ENCODE measurements at places on chromosomes 2 and 18.

DNA sequence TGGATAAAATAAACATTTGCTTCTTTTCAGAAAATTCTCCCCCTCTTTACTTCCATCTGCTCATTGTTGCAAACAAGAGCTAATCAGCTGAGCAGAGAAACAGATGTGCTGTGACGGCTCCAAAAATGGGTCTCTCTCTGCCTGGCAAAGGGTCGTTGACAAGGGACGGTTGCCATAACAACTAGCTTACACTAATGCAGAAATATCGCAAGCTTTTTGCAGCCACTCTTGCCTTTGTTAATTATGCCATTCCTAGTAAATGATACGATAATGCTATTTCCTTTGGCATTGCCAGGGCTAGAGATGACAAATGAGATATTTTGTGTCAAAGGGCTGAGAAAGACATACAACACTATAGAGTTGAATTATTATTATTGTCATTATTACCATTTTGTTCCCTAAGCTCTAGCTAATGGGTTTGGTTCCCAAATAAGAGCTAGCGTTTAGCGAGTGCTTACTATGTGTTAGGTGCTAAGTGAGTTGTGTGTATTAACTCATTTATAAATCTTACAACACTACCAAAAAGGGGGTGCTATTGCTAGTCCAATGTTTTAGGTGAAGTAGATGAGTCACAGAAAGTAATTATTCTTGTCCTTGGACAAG is 46.8 kb downstream of the MYO3B start:
- peak; percentile 12 for DNase-seq

DNA sequence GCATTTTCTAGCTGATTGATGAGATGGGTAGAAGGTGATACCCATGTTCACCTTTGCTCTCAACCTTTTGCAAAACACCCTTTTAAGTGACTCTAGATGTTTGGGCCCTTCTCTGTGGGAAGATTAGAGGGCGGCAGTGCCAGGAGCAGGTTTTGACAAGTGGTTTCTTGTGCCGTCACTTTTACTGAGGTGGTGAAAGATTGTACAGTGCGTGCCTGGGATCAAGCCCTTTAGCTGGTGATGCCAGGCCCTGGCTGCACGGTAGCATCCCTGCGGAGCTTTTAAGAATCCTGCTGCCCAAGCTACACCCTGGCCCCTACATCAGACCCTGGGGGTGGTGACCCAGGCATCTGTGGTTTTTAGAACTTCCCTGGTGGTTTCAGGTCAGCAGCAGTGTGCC is 29.1 kb downstream of the MTCL1 start:
- no peak for DNase-seq

- no peak for DNase-seq
These were observed 27.0 kb downstream of the SPEG start for GRCh38 chr2:219461669-219462068.

DNA sequence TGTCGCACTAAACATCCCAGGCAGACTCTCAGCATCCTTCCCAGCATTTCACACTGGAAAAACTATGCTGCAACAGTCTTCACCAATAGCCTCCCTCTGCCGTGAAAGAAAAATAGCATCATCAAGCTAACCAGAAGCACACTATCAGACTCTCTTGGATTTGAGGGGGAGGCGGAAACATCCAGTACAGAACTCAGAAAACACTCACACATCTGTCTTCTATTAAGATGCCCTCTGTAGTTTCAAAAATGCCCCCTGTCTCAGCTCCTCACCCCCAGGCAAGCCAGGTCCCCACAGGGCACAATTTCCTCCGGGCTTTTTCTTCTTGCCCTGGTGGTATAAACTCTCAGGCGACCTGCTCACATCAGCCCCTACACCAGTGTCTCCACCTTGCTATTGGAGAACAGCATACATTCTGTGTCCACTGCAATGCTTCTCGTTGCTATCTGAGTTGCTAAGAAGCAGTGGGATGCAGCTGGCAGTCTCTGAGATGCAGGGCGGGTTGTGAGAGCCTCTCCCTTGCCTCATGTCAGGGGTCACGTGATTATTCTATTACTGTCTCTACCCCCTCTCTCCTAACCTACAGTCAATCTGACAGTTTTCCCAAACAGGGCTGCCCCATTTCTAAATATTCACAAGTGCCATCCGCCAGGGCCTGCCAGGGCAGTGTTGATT is 189.9 kb downstream of the INO80D start:
- no peak for DNase-seq

GRCh38 chr18:38902796-38903195 is 1337.2 kb upstream of the CELF4 start:
- DNase-seq: no peak

DNA sequence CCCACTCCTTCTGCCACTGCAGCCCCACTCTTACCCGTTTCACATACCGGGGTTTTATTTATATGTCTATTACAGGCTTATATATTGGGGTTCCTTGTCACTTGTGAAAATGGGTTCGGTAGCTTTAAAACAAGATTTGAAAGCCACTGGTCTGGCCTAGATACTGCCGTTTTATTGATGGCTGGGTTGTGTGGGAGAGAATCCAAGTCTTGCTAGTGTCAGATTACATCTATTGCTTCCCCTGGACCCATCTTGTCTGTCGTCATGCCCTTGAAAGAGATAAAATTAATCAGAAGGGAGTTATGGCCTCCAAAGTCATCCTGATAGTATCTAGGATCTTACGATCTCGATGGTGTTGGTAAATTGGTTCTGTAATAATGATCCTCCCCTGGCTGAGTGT is 79.4 kb downstream of the EIPR1 start:
- DNase-seq: no peak

Data from HFF-Myc (cell line).